ENCODE measurements at places on chromosomes 6 and 20. TPM values are rescaled to one million over a fixed set of nuclear protein-coding genes. Genes with fewer than 3 reads are reported as not detected.

DNA sequence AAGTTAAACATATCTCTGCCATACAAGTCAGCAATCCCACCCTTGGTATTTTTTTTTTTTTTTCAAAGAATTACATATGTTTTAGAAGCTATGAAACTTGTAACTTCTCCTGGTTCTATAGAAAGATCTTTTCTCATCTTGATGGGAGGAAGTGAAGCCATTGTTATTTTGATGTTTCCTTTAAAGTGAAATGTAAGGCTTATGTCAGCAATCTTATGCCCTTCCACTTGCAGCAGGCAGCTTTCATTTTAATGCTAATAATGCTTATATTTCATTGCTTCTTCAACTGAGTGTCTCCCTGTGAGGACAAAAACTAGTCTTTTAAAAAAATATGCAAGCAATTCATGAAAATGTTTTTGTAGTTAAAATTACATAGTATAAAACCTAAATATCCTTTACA is 1614.7 kb downstream of the KHDRBS2 start:
- no peak overlapping the region for H3K4me3 ChIP-seq
- H3K27ac ChIP-seq, result no peak overlapping the region
- no peaks in the 10 kb centered on the region for H3K4me1 ChIP-seq
- H3K27me3 ChIP-seq, result no peaks in the 10 kb centered on the region
- no peaks in the 10 kb centered on the region for H3K36me3 ChIP-seq

Gene NOX3
- total RNA-seq, result not detected

- DNase-seq, result no peak
- no peak overlapping the region for H3K27ac ChIP-seq
- no peaks in the 10 kb centered on the region for H3K27me3 ChIP-seq
These were observed 208.1 kb downstream of the TINAG start for GRCh38 chr6:54516321-54516720.

- H3K4me3 ChIP-seq, result no peak overlapping the region
- DNase-seq, result no peak
- no peaks in the 10 kb centered on the region for H3K27me3 ChIP-seq
- H3K36me3 ChIP-seq, result peaks cover 4% of the 10 kb centered on the region
- H3K27ac ChIP-seq, result no peak overlapping the region
- H3K4me1 ChIP-seq, result peaks cover 48% of the 10 kb centered on the region
These were observed 21.9 kb downstream of the ZBTB46 start for GRCh38 chr20:63808964-63809674.

DNA sequence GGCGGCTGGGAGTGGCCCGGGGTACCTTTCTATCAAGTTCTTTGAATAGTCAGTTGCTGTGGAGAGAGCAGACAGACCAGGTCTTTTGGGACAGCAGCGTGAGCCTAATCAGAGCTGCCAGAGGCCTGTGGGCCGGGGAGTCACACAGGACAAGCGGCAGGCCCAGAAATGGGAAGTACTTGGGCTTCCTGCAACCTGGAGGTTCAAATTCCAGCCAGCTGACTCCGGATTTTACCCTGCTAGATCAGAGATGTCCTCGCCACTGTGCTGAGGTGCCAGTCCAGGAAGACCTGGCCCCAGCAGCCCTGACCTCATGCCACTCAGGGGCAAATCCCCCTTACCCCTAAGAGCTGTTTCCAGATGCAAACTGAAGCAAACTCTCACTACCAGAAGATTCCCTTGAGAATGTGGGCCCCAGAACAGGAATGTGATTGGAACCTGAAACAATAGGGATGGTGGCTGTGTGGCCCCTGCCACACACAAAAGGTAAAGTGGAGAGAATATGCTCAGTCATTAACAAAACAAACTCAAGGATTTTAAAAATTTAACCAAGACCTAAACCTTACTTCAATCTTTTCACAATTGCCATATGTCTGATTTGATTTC is 9.7 kb downstream of the BEND3 start:
- no peaks in the 10 kb centered on the region for H3K36me3 ChIP-seq
- no peak overlapping the region for H3K27ac ChIP-seq
- DNase-seq, result no peak
- H3K27me3 ChIP-seq, result no peaks in the 10 kb centered on the region
- no peak overlapping the region for H3K4me3 ChIP-seq

Gene OR2B2
- total RNA-seq, result not detected

Gene TCP11
- total RNA-seq, result not detected

All from left ventricle myocardium inferior (tissue), 1 donor.